Thymus (tissue), 14 donors: ENCODE measurements at places on chromosomes 7 and 10.

DNA sequence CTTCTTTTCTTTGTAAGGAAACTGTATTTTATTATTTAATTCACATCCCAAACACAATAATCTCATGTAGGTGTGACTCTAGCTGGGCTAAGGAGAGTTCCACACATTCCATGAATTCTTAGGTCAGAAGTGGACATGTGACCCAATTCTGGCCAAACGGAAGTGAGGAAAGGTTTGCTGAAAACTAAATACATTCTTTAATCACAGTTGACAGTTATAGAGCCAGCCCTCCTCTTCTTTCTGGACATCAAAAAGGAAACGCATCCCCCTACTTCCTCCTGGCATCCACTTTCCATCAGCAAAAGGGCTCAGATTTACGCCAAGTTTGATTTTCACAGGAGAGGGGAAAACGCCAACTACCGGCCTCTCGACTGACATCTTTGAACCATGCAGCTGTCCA is 774.4 kb upstream of the POM121L12 start:
- no peak for DNase-seq

DNA sequence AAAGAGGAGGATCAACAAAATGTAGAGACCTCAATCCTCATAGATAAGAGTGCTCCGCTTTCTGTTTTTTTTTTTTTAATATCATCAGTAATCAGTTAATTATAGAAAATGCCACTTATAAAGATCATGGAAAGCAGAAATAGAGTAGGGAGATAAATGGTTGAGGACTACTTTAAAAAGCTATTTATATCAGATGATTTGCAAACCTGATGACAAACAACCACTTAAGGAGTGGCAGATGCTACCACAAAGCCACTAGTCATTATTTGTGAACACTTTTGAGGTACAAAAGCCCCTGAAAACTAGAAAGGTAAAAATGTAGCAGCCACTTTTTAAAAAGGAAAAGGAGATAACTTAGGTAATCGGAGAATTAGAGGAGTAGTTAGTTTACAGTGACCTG is 99.0 kb upstream of the CYP26C1 start:
- DNase-seq = no peak

DNA sequence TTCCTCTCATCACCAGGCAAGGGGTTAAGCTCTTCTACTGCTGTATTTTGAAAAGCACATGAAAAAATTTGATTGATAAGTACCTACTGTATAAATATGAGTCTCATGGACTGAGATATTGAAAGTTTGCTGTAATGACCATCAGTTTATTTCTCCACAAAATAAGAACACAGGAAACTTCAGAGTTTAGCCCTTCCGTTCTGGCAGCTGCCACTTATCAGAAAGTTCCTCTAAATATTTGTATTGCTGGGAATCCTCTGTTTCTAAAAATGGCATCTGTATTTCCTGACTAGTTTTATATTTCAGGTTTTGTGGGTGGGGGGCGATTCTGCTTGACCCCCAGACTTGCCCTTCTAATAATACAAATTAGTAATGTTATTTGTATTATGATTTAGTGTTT is 92.0 kb downstream of the LYZL2 start:
- no peak for DNase-seq

- no peak for DNase-seq
These were observed 35.8 kb downstream of the MINDY3 start for GRCh38 chr10:15824498-15824897.

- no peak for DNase-seq
These were observed 8.1 kb downstream of the DDC start for GRCh38 chr7:50557099-50557498.

GRCh38 chr7:64098-64915 is 128.1 kb upstream of the FAM20C start:
- no peak for DNase-seq

- DNase-seq = peak; percentile 66
These were observed 42.0 kb downstream of the ANXA8 start for GRCh38 chr10:47441938-47442337.

- DNase-seq = no peak
These were observed 20.6 kb downstream of the RBM20 start for GRCh38 chr10:110664483-110665420.

DNA sequence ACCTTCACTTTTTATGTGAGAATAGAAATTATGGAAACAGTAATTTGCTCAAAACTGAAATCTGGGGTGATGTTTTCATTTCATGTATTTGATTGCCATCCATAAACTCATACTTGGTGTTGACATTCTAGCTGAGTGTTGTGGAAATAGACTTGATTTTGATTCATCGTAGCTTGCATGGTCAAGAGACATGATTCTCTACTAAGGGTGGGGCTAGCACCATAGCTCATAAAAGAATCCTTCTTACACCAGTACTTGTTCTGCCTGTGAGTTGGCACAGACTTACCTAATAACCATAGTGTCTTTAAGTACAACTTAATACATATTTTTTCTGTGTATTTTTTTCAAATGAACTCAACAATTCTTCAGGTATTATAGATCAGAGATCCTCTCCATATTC is 36.6 kb downstream of the RAB18 start:
- DNase-seq = no peak

DNA sequence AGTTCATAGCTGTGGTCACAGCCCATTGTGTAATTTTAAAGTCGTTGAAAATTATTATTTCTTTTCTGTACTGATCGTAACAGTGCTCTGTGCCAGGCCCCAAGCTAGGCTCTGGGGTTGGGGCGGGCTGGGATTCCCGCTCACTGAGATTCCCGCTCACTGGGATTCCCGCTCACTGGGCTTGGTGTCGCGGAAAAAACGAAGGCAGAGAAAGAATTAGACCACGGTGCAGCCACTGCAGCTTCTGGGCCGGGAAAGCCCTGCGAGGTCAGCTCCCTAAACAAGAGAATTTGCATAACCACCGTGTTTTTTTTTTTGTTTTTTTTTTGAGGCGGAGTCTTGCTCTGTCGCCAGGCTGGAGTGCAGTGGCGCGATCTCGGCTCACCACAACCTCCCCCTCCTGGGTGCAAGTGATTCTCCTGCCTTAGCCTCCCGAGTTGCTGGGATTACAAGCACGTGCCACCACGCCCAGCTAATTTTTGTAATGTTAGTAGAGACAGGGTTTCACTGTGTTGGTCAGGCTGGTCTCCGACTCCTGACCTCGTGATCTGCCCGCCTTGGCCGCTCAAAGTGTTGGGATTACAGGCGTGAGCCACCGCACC is 31.2 kb downstream of the FOXK1 start:
- DNase-seq = no peak

DNA sequence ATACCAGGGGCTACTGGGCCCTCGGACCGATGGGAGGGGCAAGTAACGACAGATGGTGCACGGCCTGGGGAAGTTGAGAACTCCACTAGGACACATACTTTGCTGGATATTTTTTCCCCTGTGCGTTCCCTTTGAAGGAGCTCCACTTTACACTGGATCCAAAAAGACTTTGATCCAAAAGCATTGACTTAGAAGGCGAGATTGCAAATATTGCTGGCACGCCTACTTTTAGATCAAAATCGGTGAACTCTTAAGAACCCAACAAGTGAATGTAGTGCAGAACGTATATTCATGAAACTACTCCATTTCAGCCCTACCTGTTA is 436 bp upstream of the SLC25A13 start:
- DNase-seq = no peak

- DNase-seq = no peak
These were observed 89.0 kb downstream of the JMJD1C start for GRCh38 chr10:63376560-63377304.

DNA sequence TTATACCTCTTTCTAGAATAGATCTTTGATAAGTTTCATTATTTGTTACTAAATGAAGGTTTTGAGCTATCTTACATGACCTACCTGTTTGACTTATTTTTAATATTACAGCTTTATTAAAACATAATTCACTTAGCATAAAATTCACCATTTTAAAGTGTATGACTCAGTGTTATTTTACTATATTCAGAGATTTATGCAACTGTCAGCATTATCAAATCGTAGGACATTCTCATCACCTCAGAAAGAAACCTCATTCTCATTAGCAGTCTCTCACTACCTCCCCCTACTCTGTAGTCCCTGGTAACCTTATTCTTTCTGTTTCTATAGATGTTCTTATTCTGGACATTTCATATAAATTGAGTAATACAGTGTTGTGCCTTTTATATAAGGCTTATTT is 207.9 kb upstream of the FOXP2 start:
- DNase-seq = no peak

GRCh38 chr10:124688386-124688785 is 55.8 kb downstream of the FAM53B start:
- DNase-seq = no peak

GRCh38 chr7:144908943-144909556 is 73.2 kb upstream of the TPK1 start:
- no peak for DNase-seq

DNA sequence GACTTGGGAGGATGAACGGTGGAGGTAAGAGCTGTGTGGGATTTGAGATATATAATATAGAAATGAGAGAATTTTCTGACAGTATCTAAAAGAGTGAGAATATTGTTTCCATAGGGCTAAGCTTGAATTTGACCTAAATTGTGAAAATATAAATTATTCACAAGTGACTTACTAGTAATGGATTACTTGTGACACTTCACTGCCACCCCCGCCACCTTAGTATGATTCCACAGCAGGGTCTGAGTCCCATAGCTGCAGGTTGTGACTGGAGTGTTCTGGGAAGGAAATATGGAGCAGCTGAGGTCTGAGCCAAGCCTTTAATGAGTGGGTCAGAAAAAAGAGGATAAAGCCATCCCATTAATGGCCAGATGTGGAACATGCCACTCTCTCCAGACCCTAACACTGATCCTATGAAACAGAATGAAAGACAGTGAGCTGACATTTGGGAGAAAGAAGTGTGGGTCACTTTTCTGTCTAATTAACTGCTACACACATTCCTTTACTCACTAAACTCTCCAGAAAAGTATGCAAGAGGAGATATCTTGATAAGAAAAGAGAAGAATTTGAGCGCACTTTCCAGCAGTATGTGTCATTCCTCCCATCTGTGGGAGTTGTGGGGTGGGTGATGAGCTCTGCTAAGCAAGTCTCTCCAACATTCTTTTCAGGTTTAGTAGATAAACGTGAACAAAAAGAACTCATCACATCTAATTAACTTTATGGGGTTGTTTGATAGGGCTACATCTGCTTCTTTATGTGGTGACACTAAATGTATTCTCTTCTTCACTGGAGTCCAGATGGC is 1193.4 kb downstream of the SORCS3 start:
- DNase-seq = no peak

- no peak for DNase-seq
These were observed 7.0 kb upstream of the TMEM243 start for GRCh38 chr7:87226495-87226894.

DNA sequence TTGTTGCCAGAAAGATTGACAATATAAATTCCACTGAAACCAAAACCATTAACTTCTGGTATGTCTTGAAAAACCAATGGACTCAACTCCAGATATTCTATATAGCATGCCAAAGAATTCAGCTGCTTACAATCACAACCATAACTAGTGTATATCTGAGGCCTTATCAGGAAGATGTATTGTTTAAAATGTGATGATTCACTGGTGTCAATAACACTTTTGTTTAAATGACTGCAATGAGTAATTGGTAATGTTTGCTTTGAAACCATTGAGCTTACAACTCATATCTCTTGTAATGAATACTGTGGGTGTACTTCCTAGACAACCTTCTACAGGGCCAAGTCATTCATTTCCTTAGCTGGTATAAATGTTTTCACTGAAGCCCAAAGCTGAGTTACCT is 727.9 kb upstream of the KCND2 start:
- no peak for DNase-seq

GRCh38 chr10:17454161-17455014 is at the start of gene ST8SIA6:
Gene ST8SIA6, minus strand, starts transcription at chr10:17454595. Its CDS starts 340 bp downstream, at chr10:17454255.
- peak; percentile 60 for DNase-seq

DNA sequence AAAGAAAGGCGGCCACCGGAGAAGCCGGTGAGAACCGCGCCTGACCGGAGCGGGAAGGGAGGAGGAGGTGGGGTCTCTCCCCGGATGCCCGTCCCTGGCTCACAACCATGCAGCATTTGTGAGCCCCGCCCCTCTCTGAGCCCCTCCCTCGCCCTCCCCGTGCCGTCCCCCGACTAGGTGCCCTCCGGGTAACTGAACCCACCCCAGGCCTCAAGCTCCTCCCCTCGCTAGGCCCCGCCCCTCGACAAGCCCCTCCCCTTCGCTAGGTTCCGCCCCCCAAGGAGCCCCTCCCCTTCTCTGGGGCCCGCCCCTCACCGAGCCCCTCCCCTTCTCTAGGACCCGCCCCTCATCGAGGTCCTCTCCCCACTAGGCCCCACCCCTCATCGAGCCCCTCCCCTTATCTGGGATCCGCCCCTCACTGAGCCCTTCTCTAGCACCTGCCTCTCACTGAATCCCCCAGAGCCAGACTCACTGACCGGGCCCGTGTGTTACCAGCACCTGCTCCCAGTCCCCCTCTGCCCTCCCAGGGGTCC is 42.2 kb upstream of the HSPB1 start:
- no peak for DNase-seq

DNA sequence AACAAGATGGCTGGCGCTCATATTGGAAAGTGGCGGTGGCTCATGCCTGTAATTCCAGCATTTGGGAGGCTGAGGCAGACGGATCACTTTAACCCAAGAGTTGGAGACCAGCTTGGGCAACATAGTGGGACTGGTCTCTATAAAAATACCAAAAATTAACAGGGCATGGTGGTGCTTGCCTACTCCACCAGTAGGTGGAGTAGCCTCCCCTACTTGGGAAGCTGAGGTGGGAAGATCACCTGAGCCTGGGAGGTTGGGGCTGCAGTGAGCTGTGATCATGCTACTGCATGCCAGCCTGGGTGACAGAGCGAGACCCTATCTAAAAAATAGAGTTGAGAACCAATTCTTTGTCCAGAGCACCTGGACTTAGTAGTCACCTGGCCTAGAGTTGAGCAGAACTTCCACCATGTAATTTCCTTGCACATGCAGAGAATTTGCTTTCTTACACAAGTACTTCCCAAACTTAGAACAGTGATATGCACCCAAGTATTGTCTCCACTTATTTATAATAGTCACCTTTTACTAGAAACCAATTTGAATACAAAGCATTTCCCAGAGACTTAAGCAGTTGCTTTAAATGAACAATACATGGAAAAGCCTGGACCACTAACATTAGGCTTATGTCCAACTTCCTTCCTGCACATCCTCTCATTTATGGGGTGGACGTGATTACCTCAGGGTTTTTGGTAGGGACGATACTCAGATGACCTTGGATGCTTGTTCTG is 15.9 kb downstream of the LAMB4 start:
- no peak for DNase-seq

GRCh38 chr7:81767926-81768325 is 1.9 kb downstream of the HGF start:
- DNase-seq = no peak

DNA sequence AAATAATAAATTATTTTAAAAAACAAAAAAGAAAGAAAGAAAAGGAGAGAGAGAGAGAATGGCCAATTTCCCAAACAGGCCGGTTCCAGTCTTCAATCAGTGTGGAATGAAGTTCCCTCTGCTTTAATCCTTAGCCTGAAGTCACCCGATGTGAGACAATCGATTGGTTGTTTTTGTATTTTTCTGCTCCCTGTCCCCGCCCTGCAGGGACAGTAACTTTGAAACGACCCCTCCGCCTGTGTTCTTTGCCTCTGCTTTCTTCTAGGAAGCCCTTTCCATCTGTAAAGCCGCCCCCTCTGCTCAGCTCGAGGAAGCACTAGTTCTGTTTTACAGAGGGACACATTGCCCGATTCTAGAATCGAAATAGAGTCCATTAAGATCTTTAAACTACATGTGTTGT is 33.4 kb downstream of the FOXL3 start:
- no peak for DNase-seq

GRCh38 chr7:17142831-17143541 is 155.5 kb upstream of the AHR start:
- DNase-seq = no peak
